Lower leg skin (tissue), 4 donors: ENCODE measurements at places on chromosomes 5 and 9. TPM values are rescaled to one million over a fixed set of nuclear protein-coding genes. Genes with fewer than 3 reads are reported as not detected.
A peak's percentile ranks its signal among the peaks of the same experiment; 100 is the strongest.

- DNase-seq = peak; percentile 97
These were observed at the start of gene ENHO for GRCh38 chr9:34522971-34523797. Gene ENHO, minus strand, starts transcription at chr9:34522990. Its CDS starts 1,295 bp downstream, at chr9:34521695.

GRCh38 chr9:23537192-23538066 is 288.6 kb downstream of the ELAVL2 start:
- DNase-seq = no peak

- DNase-seq = peak; percentile 91
These were observed 1.1 kb downstream of the LURAP1L start for GRCh38 chr9:12775679-12776512.

GRCh38 chr5:163838738-163839137 is 333.3 kb downstream of the MAT2B start:
- no peak for DNase-seq

The C5 gene
- total RNA-seq = 5.2 TPM

DNA sequence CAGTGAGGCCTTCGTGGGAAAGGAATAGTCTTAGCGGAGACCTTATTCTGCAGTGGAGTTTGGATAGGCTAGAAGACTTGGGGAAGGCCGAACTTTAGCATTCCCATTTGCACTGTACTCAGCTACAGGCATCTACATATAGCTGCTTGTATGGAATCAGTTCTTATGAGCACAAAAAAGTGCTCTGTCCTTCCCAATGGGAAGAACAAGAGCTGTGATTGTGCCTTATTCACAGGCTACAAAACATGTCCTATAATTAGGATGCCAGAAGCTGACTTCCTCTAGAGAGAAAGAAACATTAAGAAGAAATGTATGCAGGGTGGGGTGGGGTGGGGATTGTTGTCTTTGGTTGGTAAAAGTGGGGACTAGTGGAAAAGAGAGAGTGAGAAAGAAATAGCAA is 154.7 kb downstream of the ATP10B start:
- DNase-seq = no peak

The CATSPER3 gene
- 0.23 TPM for total RNA-seq

DNA sequence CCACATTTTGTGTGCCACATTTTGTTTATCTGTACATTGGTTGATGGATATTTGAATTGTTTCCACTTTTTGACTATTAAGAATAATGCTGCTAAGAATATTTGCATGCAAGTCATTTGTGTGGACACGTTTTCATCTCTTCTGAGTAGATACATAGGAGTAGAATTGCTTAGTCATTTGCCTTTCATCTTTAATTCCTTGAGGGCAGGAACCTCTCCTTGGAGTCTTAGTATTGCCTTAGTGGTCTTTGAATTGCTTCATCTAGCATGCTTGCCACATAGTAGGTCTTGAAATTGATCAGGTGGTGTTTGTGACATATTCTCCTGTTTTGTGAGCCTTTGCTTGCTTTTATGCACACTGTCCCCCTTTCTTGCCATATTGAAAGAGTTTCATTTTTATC is 128.5 kb downstream of the NR3C1 start:
- no peak for DNase-seq

DNA sequence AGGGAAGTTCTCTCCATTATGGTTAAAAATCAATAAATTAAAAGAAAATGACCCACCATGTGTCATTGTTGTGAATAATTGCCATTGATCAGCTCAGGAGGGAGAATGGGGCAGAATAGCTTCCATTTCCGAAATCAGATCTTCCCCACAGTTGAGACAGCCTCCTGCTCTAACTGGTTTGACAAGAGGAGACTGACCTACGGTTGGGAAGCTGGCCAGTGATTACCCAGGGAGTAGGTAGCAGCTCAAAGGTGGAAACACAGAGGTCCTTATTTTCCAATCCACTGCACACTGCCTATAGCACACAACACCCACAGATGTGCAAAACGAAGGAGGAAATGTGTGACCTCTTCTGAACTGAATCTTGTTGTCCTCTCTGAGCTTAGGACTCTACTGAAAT is 69.0 kb upstream of the DAPK1 start:
- DNase-seq = peak; percentile 64
